ENCODE measurements at places on chromosomes 2 and 18. TPM values are rescaled to one million over a fixed set of nuclear protein-coding genes. Genes with fewer than 3 reads are reported as not detected.

- no peak for DNase-seq
Measured at GRCh38 chr2:33488178-33488690, 11.8 kb downstream of the RASGRP3 start.

- no peak for DNase-seq
Measured at GRCh38 chr2:146077156-146077555, 1557.2 kb upstream of the ZEB2 start.

DNA sequence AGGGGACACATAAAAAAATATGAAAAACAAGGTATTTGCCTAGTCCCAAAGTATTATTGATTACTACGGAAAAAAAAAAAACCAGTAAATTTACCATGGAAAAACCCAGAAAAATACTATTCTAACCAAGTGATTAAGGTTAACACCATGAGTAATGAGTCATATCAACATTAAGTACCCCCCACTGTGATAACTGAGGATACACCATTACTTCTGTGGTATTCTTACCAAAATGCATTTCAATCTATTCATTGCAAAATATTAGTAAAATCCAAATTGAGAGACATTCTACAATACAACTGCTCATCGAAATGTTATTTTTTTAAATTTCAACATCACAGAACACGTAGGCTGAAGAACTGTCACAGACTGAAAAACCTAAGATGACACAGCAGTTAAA, 669.8 kb downstream of the ZEB2 start:
- DNase-seq = no peak

DNA sequence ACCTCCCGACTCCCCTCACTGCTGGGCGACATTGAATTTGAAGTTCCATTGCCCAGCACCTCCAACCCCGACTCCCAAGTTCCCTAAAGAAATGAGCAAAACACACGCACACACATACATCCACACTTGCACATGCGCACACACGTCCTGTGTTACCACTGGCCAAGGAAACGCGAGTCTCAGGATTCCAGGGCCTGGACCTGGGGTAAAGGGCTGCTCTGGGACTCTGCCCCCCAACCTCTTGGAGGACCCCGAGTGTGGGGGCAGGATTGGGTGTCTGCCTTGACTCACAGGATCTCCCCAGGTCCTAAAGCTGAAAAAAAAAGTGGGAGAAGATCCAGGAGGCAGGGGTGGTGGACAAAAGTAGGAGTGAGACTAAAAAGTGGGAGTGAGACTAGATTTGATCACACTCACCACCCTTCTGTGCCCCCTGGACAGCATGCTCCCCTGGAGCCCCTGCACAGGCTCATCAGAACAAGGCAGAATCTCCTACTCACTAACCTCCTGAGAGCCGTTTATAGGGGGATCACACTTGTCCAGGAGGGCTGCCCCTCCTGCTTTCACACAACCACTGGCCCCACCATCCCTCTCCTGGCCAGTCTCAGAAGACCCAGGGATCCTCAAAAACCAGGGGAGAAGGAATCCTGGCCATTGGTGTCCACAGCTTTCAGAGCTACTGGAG, 202.2 kb downstream of the TNS1 start:
- no peak for DNase-seq

The B4GALT6 gene
- 29.3 TPM for total RNA-seq
